ENCODE measurements at places on chromosomes 2 and 18. TPM values are rescaled to one million over a fixed set of nuclear protein-coding genes. Genes with fewer than 3 reads are reported as not detected.

DNA sequence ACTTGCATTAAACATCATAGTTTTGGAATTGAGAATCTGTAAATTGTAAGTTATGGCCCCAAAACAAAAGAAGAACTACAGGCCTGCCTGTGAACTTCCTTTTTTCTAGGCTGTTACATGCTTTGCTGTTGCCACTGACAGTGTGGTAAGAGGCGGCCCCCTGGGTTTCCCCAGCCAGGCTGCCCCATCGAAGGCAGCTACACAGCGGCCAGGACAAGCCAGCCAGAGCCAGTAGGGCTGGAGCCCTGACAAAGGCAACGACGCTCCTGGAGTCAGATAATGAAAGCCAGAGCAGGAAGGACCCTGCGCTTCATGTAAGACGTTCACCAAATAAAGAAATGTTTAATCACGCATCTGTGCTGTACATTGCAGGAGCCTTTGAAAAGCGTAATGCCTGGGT lies 55.0 kb downstream of the ANKRD44 start:
- no peaks in the 10 kb centered on the region for H3K27me3 ChIP-seq
- peak overlapping the region; percentile 26 for H3K4me3 ChIP-seq
- H3K27ac ChIP-seq, result peak overlapping the region; percentile 73
- peaks cover 49% of the 10 kb centered on the region for H3K4me1 ChIP-seq

GRCh38 chr2:197079414-197079813 lies 152.9 kb upstream of the PGAP1 start:
- H3K27me3 ChIP-seq, result no peaks in the 10 kb centered on the region
- no peak overlapping the region for H3K4me3 ChIP-seq
- no peak for DNase-seq
- H3K27ac ChIP-seq, result peak overlapping the region; percentile 54
- peaks cover 22% of the 10 kb centered on the region for H3K4me1 ChIP-seq
- no peaks in the 10 kb centered on the region for H3K36me3 ChIP-seq

- H3K27me3 ChIP-seq, result no peaks in the 10 kb centered on the region
- peak overlapping the region; percentile 65 for H3K27ac ChIP-seq
- peak overlapping the region; percentile 8 for H3K4me3 ChIP-seq
- H3K36me3 ChIP-seq, result no peaks in the 10 kb centered on the region
- no peak for DNase-seq
- H3K4me1 ChIP-seq, result peaks cover 19% of the 10 kb centered on the region
Observed at GRCh38 chr18:55509631-55510324, 78.2 kb downstream of the TCF4 start.

DNA sequence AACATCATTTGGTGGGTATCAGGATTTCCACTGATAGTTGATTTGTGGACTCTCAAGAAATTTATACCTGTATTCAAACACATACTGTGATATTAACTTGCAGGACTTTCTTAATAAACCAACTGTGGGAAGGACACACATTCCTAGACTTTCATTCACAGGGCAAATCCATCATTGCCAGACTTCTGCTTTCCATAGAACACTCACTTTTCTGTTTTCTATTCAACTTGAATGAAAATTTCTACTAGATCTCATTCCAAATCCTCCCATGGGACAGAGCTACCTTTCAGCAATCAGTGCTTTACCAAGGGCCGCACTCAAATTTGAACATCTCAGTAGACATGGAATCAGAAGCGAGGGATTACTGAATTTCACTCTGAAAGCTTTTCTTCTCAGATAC lies 612.5 kb downstream of the IRS1 start:
- no peaks in the 10 kb centered on the region for H3K36me3 ChIP-seq
- DNase-seq, result no peak
- H3K27me3 ChIP-seq, result no peaks in the 10 kb centered on the region
- peaks cover 42% of the 10 kb centered on the region for H3K4me1 ChIP-seq
- H3K4me3 ChIP-seq, result no peak overlapping the region

DNA sequence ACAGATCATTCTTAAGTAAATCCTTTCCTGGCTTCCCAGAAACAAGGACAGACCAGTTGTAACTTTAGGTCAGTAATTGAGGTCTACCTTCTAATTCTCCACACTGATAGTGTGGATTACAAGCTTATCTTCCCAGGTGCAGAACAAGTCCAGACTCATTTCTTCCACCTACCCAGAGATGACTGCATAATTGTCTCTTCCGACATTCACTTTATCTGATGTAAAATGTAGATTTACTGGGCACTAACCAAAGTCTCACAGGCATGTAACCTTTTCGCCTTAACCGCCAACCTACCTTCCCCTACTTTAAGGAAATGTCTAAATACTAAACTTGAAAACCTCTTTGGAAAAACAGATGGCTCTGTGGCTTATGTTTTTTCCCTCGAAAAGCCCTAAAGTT lies 96.2 kb downstream of the NCK2 start:
- H3K4me1 ChIP-seq, result peaks cover 3% of the 10 kb centered on the region
- no peaks in the 10 kb centered on the region for H3K27me3 ChIP-seq
- H3K4me3 ChIP-seq, result no peak overlapping the region

DNA sequence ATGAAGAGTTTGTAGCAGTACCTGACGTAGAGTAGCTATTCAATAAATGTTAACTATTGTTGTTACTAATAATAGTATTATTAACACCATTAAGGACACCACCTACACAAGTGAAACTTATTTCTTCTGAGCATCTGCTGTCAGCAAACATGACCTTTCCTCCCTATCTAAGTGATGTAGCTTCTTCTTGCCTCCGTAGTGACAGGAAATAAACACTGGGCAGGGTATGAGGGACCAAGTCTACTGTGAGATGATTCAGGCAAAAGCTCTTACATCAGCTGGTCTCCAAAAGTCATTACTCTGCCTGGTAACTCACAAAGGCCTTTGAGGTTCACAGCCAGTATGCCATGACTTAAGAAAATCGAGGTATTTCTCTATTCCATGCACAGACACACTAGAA lies 750.5 kb downstream of the CPS1 start:
- no peaks in the 10 kb centered on the region for H3K36me3 ChIP-seq
- no peak overlapping the region for H3K4me3 ChIP-seq
- H3K4me1 ChIP-seq, result no peaks in the 10 kb centered on the region
- H3K27me3 ChIP-seq, result no peaks in the 10 kb centered on the region

- no peaks in the 10 kb centered on the region for H3K4me1 ChIP-seq
- no peaks in the 10 kb centered on the region for H3K36me3 ChIP-seq
- no peak overlapping the region for H3K27ac ChIP-seq
Observed at GRCh38 chr2:176237456-176237855, 31.8 kb upstream of the MTX2 start.

DNA sequence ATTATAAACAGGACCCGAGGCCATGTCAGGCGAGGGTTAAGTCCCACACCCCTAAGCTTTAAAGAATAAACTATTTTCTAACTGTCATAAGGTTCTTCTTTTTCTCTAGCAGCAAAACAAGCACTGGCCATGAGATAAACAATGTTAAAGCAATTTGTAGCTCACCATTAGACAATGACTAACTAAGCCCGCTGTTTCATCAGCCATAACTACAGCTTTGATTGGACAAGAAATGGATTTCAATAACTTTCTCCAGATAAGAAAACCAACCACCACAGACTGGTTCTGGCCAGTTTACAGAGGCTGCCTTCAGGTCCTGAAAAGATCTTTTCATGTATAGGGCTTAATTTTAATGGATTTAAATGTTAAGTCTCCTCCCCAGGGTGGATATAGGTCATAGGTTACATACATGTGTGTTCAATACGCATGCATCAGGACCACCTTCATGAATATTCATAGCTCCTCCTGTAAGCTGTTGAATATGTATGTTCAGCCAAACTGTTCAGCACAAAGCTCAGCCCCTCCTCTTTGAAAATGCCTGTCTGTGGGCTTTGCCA lies 108.7 kb upstream of the RAB6C start:
- H3K27ac ChIP-seq, result no peak overlapping the region
- no peak for DNase-seq
- H3K4me1 ChIP-seq, result no peaks in the 10 kb centered on the region
- H3K27me3 ChIP-seq, result no peaks in the 10 kb centered on the region
- H3K36me3 ChIP-seq, result no peaks in the 10 kb centered on the region
- no peak overlapping the region for H3K4me3 ChIP-seq

DNA sequence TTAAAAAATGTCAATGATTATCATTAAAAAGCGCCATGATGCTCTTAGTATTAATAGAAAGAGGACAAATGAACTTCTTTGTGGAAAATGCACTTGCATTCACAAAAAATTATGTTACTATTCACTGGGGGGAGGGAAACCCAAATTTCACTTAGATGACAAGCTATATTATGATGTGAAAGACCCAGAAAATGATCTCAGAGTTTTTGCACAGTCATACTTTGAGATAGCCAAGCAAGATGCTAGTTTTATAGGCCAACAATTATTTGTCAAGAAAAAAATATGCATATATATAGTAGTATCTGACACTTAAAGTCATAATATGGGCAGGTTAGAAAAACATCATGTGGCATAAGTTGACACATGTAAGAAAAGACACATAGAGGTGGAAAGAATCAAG lies 31.6 kb downstream of the COL5A2 start:
- no peak overlapping the region for H3K27ac ChIP-seq
- H3K27me3 ChIP-seq, result no peaks in the 10 kb centered on the region
- H3K4me3 ChIP-seq, result no peak overlapping the region

DNA sequence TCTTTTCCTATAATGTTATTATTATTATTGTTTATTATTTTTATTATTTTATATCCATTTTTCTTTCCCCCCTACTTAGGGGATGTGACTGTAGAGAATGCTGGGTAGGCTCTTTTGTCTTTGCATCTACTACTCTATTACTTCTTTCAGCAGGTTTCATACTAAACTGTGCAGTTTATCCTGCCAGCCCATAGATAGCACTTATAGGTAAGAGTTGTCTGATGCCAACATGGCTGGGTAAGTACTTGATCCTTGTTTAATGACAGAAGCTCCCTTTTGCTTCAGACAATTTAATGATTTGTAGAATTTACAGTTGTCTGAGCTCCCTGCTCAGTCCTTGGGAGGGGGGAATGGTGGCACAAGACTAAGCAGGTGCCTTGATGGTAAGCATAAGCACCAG lies 262.9 kb upstream of the CDH2 start:
- DNase-seq, result no peak
- H3K27me3 ChIP-seq, result no peaks in the 10 kb centered on the region
- no peak overlapping the region for H3K4me3 ChIP-seq
- no peak overlapping the region for H3K27ac ChIP-seq
- H3K4me1 ChIP-seq, result no peaks in the 10 kb centered on the region

DNA sequence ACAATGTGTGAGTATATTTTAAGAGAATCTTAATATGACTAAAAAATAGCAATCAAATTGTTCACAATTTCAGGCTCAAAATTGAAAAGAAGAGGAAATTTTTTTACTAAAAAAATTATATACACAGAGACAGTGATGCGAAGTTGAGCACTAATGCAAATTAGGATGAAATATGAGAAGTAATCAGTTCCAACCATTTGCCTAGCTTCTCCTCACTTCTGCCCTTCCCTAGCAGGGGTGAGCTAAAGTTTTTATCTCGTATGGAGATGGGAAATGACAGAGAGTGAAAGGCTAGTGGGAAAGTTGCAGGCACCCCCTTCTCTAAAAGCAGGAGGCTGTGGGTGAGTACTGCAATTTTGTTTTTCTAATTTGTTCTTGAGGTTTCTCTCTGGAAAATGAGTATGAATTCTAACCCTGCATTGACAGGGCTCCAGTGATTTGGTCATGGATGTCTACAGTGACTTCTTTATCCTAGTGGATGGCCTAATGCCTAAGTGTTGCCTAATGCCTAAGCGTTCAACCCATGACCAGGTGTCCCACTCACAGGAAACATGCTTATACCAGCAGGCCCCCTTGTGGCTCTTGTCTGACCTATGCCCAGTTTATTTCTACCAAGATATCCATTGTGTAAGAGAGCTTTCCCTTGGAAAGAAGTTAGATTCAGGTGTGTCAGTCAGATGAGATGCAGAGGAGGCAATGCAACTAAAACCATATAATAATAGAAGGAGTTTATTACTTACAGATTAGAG lies 78.0 kb upstream of the HNMT start:
- no peak overlapping the region for H3K4me3 ChIP-seq
- DNase-seq, result no peak
- no peaks in the 10 kb centered on the region for H3K36me3 ChIP-seq
- H3K4me1 ChIP-seq, result no peaks in the 10 kb centered on the region

- H3K4me1 ChIP-seq, result no peaks in the 10 kb centered on the region
- H3K4me3 ChIP-seq, result no peak overlapping the region
- no peak overlapping the region for H3K27ac ChIP-seq
- no peaks in the 10 kb centered on the region for H3K36me3 ChIP-seq
- no peaks in the 10 kb centered on the region for H3K27me3 ChIP-seq
Observed at GRCh38 chr2:208847651-208848050, 441.1 kb downstream of the PTH2R start.

GRCh38 chr2:191740759-191741158 lies 62.8 kb downstream of the NABP1 start:
- peaks cover 3% of the 10 kb centered on the region for H3K4me1 ChIP-seq
- H3K27me3 ChIP-seq, result no peaks in the 10 kb centered on the region

GRCh38 chr2:59149271-59149670 lies 908.1 kb upstream of the FANCL start:
- no peaks in the 10 kb centered on the region for H3K27me3 ChIP-seq
- no peaks in the 10 kb centered on the region for H3K4me1 ChIP-seq
- H3K27ac ChIP-seq, result no peak overlapping the region
- H3K4me3 ChIP-seq, result no peak overlapping the region
- DNase-seq, result no peak
- no peaks in the 10 kb centered on the region for H3K36me3 ChIP-seq

GRCh38 chr2:210215120-210215519 lies 10.1 kb downstream of the ACADL start:
- no peaks in the 10 kb centered on the region for H3K27me3 ChIP-seq
- DNase-seq, result no peak
- H3K4me1 ChIP-seq, result no peaks in the 10 kb centered on the region
- no peaks in the 10 kb centered on the region for H3K36me3 ChIP-seq
- no peak overlapping the region for H3K4me3 ChIP-seq

GRCh38 chr2:231604685-231605606 lies 12.3 kb downstream of the TEX44 start:
- no peaks in the 10 kb centered on the region for H3K27me3 ChIP-seq
- peak; percentile 100 for DNase-seq
- no peaks in the 10 kb centered on the region for H3K36me3 ChIP-seq
- peaks cover 2% of the 10 kb centered on the region for H3K4me1 ChIP-seq

DNA sequence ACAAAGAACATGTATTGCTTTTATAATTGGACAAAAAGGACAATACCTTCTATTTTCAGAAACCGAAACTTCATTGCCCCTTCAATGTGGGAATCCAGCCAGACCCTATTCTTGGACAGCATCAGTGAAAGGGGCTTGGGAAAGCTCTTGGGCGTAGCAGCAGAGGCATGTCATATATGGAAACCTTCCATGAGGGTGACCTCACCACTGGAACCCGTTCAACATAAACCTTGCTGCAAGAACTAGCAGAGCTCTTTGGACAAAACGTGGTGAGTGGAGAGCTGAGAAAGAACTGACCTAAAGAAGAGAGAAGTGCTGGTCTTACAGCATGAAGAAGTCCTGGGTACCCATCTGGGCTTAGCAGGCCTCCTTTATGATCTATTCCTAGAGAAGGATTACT lies 22.7 kb upstream of the ACTG2 start:
- DNase-seq, result peak; percentile 92
- H3K4me1 ChIP-seq, result no peaks in the 10 kb centered on the region
- H3K4me3 ChIP-seq, result no peak overlapping the region
- H3K27me3 ChIP-seq, result no peaks in the 10 kb centered on the region

GRCh38 chr2:227908266-227909054 lies 37.0 kb downstream of the DAW1 start:
- no peaks in the 10 kb centered on the region for H3K36me3 ChIP-seq
- DNase-seq, result no peak
- H3K4me1 ChIP-seq, result no peaks in the 10 kb centered on the region
- H3K27ac ChIP-seq, result no peak overlapping the region

Gene SP5
- total RNA-seq, result 4.6 TPM

Gene IKZF2
- 5.5 TPM for total RNA-seq

Gene MROH2A
- total RNA-seq, result not detected

Gene PDE6D
- 30.5 TPM for total RNA-seq

Gene SERPINB12
- total RNA-seq, result not detected

Gene HRH4
- under 0.01 TPM for total RNA-seq

Gene UBXN4
- total RNA-seq, result 63.3 TPM

Gene OBSL1
- total RNA-seq, result 39.2 TPM

Gene ANO7
- 1.7 TPM for total RNA-seq

Gene KCMF1
- 35.7 TPM for total RNA-seq

Gene NIFK
- total RNA-seq, result 25.4 TPM
